ENCODE measurements at places on chromosomes 4 and X. TPM values are rescaled to one million over a fixed set of nuclear protein-coding genes. Genes with fewer than 3 reads are reported as not detected.

- DNase-seq: no peak
Measured at GRCh38 chrX:126900937-126901336, 81.4 kb downstream of the PRR32 start.

DNA sequence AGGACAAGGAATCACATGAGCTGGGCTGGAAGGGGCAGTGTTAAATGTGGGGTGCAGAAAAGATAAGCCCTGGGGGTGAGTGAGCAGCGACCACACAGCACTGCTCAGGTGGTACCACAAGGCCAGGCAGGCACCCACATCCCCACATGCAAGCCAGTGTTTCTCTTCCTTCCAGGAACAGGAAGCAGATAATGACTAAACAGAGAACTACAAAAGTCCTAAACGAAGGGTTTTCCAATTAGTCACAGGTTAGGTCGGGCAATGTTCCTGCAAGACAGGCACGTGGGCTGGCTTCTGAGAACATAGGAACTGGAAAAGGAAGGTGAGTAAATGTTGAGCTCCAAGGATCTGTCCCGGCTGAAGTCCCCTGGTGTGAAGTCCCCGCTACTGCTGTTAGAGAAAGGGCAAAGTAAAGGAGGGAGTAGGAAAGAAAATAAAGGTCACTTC lies 19.5 kb downstream of the RELL1 start:
- peak; percentile 58 for DNase-seq

DNA sequence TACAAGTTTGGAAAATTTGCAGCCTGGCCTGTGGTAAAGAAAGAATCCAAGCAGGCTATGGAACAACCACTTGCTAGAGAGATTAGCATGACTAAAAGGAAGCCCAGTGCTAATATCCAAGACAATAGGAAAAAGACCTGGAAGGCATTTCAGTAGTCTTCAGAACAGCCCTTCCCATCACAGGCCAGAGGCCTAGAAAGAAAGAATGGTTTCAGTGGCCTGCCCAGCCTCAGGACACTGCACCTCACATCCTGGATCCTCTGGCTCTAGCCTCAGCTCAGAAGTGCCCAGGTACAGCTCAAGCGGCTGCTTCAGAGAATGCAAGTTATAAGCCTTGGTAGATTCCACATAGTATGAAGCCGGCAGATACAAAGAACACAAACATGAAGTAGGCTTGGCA lies 449.8 kb upstream of the AR start:
- no peak for DNase-seq

GRCh38 chrX:7926501-7926900 lies 712 bp downstream of the PNPLA4 start:
- DNase-seq: no peak

DNA sequence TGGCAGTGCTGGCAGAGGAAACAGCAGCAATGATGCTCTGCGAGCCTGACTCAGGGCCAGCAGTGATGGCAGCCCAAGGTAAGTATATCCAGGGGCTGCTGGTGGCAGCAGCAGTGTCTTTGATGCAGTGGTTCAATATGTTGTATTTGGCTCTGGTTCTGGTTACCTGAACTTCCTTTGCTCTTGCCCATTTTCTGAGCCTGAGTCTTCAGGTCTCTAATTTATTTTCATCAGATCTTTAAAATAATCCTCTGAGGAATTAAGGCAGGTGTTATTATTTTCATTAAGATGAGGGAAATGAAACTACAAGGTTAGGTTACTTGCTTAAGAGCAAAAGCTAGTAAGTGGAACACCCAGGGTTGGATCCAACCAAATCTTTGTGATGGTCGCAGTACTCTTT lies 102.8 kb upstream of the BMP2K start:
- no peak for DNase-seq

- no peak for DNase-seq
Measured at GRCh38 chr4:165106518-165106917, 6.1 kb downstream of the TMEM192 start.

HTR2C gene
- not detected for total RNA-seq

DMRTC1B gene
- total RNA-seq: 0.21 TPM

ADGRG2 gene
- not detected for total RNA-seq

TNMD gene
- not detected for total RNA-seq

ATOH1 gene
- total RNA-seq: not detected

BMX gene
- total RNA-seq: not detected
